ENCODE measurements at places on chromosomes 12 and 14. TPM values are rescaled to one million over a fixed set of nuclear protein-coding genes. Genes with fewer than 3 reads are reported as not detected.

FLRT2 gene
- polyA plus RNA-seq = 4.3 TPM

SERPINA10 gene
- 0.11 TPM for polyA plus RNA-seq

MIP gene
- polyA plus RNA-seq = 0.47 TPM

NR4A1 gene
- 7.5 TPM for polyA plus RNA-seq

PROX2 gene
- polyA plus RNA-seq = 0.09 TPM

RPS6KA5 gene
- polyA plus RNA-seq = 2.1 TPM

GLT8D2 gene
- polyA plus RNA-seq = 3.2 TPM

ZC3H10 gene
- 2.2 TPM for polyA plus RNA-seq

FAM181A gene
- not detected for polyA plus RNA-seq

DNA sequence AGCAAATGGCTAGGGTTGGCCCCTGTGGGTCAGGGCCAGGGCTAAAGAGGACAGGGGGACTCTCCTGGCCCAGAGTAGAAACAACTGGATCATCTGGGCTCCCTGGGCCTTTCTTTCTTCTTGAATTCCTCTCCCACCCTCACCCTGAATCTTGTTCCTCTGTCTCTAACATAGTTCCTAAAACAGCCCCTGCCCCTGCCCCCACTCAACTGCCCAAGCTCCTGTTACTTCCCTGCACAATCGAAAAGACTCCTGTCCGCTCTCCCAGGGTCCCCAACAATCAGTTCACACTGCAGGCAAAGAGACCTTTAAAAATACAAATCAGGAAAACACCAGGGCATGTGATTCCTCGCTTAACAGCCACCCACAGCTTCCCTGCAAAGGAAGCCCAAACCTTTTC lies 18.0 kb upstream of the ANKRD33 start:
- peaks cover 52% of the 10 kb centered on the region for H3K4me1 ChIP-seq
- H3K4me3 ChIP-seq = peak overlapping the region; percentile 92
- no peak for DNase-seq
- H3K27me3 ChIP-seq = peaks cover 48% of the 10 kb centered on the region
- no peaks in the 10 kb centered on the region for H3K36me3 ChIP-seq

DNA sequence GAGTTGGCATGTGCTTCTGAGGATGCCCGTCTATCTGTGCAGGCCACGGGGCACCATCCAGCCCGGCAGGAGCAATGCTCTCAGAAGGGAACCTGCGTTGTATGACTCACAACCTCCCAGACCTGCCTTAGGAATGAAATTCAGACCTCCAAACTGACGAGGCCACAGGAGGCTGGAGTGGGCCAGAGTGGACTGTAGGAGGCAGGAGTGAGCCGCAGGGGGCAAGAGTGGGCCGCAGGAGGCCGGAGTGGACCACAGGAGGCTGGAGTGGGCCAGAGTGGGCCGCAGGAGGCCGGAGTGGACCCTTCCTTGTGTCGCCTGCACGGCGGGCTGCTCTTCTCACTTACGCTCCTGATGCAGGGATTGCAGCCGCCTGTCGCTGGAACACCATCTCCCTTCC lies 11.1 kb upstream of the FBRSL1 start:
- no peaks in the 10 kb centered on the region for H3K4me1 ChIP-seq
- no peak overlapping the region for H3K4me3 ChIP-seq
- DNase-seq = no peak
- H3K27me3 ChIP-seq = peaks cover 62% of the 10 kb centered on the region

- no peaks in the 10 kb centered on the region for H3K27me3 ChIP-seq
- no peak overlapping the region for H3K27ac ChIP-seq
- H3K36me3 ChIP-seq = no peaks in the 10 kb centered on the region
- H3K4me3 ChIP-seq = no peak overlapping the region
These were observed 130.8 kb downstream of the LLPH start for GRCh38 chr12:65999564-66000280.

DNA sequence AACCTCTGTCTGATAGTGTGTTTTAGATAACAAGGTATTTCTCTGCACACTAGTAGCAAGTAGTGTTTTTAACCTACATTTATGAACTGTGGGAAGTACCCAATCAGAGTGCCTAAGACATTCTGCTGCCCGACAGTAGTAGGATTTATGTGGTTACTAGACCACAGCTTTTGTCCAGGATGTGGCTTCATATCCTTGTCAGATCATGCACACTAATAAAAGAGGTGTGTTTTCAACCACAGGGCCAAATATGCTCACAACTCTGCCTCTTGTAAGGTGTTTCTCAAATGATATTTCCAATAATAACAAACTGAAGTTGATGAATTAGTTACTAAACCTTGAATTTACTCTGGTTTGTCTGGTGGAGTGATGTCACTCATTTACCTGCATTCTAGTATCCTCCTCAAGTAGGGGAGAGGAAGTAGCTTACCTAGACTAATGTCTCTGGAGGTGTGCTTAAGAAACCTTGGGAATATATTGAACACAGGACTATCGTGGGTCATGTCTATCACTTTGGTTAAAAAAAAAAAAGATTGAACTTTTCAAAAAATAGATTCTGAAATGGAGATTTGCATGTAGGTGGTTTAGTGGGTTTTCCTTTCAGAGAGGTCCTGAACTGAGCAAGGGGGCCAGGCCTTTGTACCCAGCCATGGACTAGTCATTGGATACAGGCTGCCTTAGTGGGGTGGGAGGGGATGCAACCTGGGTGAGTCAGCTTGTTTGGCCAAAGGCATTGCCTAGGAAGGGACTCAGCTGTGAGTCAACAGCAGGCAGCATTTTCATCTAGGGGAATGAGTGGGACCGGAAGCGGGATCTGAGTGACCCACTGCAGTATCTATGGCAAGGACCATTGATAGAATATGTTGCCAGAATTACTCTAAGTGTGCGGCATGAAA lies 14.1 kb downstream of the FBXW8 start:
- no peak overlapping the region for H3K4me3 ChIP-seq
- no peak for DNase-seq
- H3K4me1 ChIP-seq = no peaks in the 10 kb centered on the region

- H3K27ac ChIP-seq = no peak overlapping the region
- peaks cover 19% of the 10 kb centered on the region for H3K27me3 ChIP-seq
- H3K36me3 ChIP-seq = no peaks in the 10 kb centered on the region
- DNase-seq = no peak
- no peak overlapping the region for H3K4me3 ChIP-seq
These were observed 63.2 kb upstream of the SLC24A4 start for GRCh38 chr14:92259613-92260357.

DNA sequence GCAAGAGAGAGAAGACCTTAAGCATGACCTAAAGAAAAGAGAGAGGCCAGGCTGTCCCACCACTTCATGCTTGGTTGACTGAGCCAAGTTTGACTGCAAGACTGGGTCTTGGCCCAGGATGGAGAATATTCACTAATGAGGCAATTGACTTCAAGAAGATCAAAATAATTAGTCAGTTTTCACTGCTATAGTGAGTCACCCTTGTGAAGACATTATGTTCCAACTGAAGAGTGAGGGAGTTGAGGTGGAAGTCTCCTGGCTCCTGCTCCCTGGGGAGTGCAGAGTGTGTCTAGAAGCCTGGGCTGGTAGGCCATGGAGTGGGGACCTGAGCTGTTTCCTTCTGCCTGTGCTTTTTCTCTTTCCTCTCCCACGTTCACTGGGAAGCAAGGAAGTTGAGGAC lies 117.6 kb downstream of the CACNA1C start:
- H3K4me3 ChIP-seq = no peak overlapping the region
- H3K27ac ChIP-seq = no peak overlapping the region
- DNase-seq = no peak
- H3K27me3 ChIP-seq = no peaks in the 10 kb centered on the region

GRCh38 chr12:55226523-55226922 lies 5.7 kb downstream of the OR10A7 start:
- no peak overlapping the region for H3K27ac ChIP-seq
- no peak overlapping the region for H3K4me3 ChIP-seq
- DNase-seq = no peak

- no peaks in the 10 kb centered on the region for H3K27me3 ChIP-seq
- H3K36me3 ChIP-seq = no peaks in the 10 kb centered on the region
- no peak for DNase-seq
- H3K4me3 ChIP-seq = no peak overlapping the region
- H3K27ac ChIP-seq = no peak overlapping the region
These were observed 33.8 kb downstream of the ARMH4 start for GRCh38 chr14:58118097-58118815.

DNA sequence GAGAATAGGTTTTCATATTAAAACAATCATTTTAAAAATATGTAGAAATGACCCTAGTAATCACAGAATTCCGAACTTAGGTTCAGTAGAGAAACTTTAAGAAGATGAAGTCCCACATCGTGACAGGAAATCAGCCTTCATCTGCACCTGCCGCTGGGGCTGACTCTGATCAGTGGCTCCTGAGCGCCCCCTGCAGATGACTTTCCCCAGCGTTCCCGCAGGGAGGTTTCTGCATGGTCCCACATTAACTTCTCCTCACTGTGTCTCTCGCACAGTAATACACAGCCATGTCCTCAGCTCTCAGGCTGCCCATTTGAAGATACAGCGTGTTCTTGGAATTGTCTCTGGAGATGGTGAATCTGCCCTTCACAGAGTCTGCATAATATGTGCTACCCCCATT lies 1131.1 kb downstream of the TMEM121 start:
- H3K4me1 ChIP-seq = no peaks in the 10 kb centered on the region
- H3K27me3 ChIP-seq = no peaks in the 10 kb centered on the region
- no peak overlapping the region for H3K4me3 ChIP-seq
- no peak overlapping the region for H3K27ac ChIP-seq

GRCh38 chr12:20486233-20486632 lies 117.9 kb downstream of the PDE3A start:
- H3K27me3 ChIP-seq = no peaks in the 10 kb centered on the region
- H3K36me3 ChIP-seq = no peaks in the 10 kb centered on the region
- DNase-seq = peak; percentile 21
- H3K27ac ChIP-seq = no peak overlapping the region

DNA sequence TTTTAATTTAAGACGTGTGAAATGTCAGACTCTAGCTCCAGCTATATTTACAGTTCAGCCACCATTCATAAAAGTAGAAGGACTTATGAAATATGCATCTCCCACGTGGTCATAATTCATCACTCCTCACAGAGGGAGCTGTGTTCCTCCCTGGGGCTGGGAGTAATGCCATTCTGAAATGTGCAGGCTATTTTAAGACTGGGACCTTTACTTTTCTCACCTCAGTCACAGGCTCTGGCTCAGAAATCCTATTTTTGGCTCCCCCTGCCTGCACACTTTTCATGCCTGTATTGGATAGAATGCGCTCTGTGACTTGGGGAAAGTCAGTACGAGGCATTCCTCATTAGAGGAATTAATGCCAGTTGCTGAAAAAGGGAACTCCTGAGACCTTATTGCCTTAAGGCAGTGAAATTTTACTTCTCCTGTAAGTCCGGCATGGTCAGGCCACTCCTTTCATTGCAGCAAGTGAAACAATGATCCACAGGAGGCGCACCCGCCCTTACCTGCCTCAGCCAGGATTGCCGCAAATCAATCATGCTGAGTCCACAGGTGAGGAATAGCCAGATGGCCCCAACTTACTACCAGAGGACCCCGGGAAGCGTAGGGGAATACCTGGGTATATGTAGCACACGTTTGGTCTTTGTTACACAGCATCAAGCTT lies 1133.2 kb upstream of the TMEM132C start:
- H3K4me3 ChIP-seq = no peak overlapping the region
- no peaks in the 10 kb centered on the region for H3K27me3 ChIP-seq
- DNase-seq = peak; percentile 24

DNA sequence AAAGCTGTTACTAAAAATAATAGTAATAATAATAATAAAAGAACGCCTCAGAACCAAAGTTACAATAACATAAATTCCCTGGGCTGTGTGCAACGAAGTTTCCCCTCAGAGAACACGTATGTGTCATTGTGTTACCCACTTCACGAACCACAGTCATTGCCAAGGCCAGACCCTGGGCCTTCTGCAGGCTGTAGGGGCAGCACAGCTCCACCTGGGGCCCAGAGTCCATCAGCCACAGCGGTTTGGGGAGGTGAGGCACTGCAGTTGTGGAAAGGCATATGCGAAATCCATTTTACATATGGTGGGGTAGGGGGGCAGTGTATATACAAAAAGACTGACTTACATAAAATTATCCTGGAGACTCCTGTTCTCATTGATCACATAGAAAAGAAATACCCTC lies 56.1 kb downstream of the ESR2 start:
- H3K27ac ChIP-seq = no peak overlapping the region
- no peaks in the 10 kb centered on the region for H3K27me3 ChIP-seq
- DNase-seq = peak; percentile 52
- no peak overlapping the region for H3K4me3 ChIP-seq

GRCh38 chr12:118356809-118357256 lies 15.9 kb downstream of the TAOK3 start:
- H3K27me3 ChIP-seq = no peaks in the 10 kb centered on the region
- no peak overlapping the region for H3K27ac ChIP-seq
- no peaks in the 10 kb centered on the region for H3K36me3 ChIP-seq

GRCh38 chr14:31934767-31935266 lies 142.3 kb upstream of the ARHGAP5 start:
- peak; percentile 85 for DNase-seq
- H3K4me3 ChIP-seq = peak overlapping the region; percentile 17
- no peak overlapping the region for H3K27ac ChIP-seq
- H3K27me3 ChIP-seq = no peaks in the 10 kb centered on the region
- H3K36me3 ChIP-seq = no peaks in the 10 kb centered on the region

GRCh38 chr14:58882577-58883018 lies 244.8 kb downstream of the DACT1 start:
- H3K4me1 ChIP-seq = no peaks in the 10 kb centered on the region
- no peak for DNase-seq
- H3K27me3 ChIP-seq = no peaks in the 10 kb centered on the region
- no peak overlapping the region for H3K4me3 ChIP-seq
- H3K36me3 ChIP-seq = no peaks in the 10 kb centered on the region

DNA sequence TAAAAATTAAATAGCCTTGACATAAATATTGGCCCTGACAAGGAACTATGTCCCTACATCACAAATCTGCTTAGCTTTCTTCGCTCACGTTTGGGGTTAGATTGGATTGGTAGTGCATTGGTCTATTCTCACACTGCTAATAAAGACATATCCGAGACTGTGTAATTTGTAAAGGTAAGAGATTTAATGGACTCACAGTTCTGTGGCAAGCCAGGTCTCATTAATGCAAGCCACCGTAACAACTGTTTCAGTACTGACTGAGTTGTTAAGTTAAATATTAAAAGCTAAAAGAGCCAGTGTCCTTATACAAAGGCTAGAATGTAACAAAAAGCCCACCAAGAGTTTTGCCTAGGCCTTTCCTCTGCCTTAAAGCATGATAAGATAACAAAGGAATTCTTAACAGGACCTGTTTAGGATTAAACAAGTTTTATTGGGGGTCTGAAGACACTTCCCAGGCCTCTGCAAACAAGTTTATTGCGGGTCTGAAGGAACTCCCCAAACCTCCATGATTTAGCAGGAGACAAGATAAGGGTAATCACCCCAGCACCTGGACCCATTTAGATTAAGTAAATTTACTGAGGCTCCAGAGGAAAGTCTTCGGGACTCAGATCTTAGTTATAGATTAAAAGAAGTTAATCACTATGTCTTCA lies 88.2 kb upstream of the PTGDR start:
- DNase-seq = no peak
- no peak overlapping the region for H3K27ac ChIP-seq
- H3K4me3 ChIP-seq = no peak overlapping the region
- no peaks in the 10 kb centered on the region for H3K4me1 ChIP-seq

- H3K4me3 ChIP-seq = no peak overlapping the region
- DNase-seq = no peak
- H3K4me1 ChIP-seq = peaks cover 55% of the 10 kb centered on the region
- H3K27me3 ChIP-seq = no peaks in the 10 kb centered on the region
These were observed 132.5 kb downstream of the FOXN3 start for GRCh38 chr14:89284333-89285058.

Measured in GM23338 (cell line).